ENCODE measurements at places on chromosomes 13 and 19.

DNA sequence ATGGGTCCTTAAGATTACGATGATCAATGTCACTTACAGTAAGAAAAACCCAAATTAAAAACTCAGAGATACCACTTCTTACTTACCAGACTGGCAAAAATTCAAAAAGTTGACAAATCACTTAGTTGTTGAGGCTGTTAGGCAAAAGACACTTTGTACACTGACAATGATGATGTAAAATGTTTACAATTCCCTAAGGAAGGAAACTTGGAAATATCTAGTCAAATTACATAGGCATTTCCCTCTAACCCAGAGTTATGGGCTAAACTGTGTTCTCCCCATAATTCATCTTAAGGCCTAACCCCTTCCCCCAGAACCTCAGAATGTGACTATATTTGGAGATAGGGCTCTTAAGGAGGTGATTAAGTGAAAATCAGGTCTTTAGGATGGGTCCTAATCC is 12.0 kb downstream of the TGDS start:
- no peak for DNase-seq

DNA sequence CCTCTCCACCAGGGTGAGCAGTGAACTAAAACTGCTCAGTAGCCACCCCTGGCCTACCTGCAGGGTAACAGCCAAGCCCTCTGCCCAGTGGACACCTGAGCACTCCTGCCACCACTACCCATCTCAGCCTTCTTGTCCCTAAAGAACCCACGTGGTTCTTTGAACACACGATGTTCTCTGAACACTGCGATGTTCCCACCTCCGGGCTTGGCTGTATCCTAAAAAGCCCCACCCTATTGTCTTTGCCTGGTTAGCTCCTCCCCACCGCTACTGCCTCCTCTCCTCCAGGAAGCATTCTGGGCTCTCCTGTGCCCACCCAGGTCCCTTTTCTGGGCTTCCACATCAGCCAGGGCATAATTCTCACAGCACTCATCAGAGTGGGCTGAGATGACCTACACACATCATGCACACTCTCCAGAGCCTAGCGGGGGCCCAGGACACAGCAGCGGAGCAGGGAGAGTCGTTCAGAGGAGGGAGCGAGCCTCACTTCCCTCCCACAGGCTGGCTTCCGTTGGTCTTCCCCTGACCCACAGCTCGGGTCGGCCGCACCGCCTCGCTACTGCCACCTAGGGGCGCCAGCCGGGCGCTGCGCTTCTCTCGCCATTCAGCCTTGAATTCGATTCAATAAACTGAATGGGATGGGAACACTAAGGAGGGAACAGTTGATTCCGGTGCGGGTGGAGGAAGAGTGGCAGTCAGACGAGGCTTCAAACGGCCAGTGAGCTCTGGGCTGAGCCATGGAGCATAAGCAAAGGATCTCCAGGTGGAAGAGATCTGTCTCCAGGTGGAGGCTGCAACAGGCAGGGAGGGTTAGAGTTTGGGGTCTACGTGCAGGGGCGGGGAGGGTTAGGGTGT is 3.2 kb downstream of the ELAVL1 start:
- peak; percentile 61 for DNase-seq

- peak; percentile 36 for DNase-seq
These were observed 687 bp downstream of the MATK start for GRCh38 chr19:3785451-3785937.

GRCh38 chr13:47241446-47241845 is 344.6 kb upstream of the HTR2A start:
- no peak for DNase-seq

DNA sequence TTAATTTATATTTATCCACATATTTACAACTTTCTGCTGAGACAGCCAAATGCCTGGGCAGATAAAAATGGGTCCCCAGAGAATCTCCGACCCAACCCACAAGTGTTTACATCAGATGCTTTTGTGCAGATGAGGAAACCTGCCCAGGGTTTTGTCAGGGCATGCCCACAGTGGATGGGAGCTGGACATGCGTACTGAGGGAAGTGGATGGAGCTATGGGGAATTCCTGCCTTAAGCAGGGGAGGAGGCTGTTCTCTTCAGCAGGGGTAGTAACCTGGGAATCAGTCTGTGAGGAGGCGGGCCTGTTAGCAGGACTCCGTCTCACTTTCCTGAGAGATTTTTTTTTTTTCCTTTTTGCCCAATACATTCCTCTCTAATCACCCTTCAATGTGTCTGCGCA is 122.9 kb downstream of the RFC3 start:
- DNase-seq: no peak

DNA sequence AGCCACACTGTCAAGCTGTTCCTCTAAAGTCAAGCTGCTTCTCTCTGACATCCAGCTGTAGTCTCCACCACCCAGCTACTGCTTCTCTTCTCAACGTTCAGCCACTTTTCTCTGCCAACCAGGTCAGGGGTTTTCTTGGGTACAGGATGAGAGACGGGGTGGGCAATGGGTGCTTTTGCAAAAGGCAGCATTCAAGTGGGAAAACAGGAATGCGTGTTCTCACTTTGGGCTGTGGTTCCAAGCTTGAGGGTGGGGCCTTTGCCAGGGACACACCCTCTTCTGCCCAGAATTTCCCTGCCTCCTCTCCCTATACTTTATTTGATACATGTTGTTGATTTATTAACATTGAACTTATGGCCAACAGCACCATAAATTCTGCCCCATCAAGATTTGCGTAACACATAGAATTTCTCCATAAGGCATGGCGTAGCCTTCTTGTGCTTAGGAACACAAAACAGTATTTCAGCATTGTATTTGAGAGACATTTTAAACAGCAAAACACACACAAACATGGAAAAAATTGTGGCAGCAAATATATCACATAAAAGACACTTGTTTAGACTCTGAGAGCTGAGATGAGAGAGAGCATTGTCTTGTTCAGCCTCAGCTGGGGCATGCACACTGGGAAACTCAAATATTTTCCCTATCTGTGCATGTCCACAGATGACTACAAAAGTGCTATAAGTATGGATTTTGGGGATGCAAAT is 392.8 kb downstream of the SLITRK6 start:
- DNase-seq: no peak

DNA sequence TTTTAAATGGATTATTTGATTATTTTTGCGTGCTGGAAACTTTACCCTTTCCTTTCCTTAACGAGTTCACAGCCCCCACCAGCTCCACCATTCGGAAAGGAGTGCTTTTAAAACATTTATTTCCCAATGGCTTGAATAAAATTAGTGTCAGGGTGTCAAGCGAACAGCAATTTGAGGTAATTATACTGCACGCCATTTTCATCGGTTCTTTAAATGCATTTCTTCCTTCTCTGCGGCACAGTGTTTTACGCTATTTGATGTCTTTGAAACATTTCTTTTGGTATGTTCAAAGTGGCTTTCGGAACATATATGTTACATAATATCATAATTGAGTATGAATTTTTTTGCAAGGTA is 309 bp upstream of the SLITRK1 start:
- DNase-seq: no peak

DNA sequence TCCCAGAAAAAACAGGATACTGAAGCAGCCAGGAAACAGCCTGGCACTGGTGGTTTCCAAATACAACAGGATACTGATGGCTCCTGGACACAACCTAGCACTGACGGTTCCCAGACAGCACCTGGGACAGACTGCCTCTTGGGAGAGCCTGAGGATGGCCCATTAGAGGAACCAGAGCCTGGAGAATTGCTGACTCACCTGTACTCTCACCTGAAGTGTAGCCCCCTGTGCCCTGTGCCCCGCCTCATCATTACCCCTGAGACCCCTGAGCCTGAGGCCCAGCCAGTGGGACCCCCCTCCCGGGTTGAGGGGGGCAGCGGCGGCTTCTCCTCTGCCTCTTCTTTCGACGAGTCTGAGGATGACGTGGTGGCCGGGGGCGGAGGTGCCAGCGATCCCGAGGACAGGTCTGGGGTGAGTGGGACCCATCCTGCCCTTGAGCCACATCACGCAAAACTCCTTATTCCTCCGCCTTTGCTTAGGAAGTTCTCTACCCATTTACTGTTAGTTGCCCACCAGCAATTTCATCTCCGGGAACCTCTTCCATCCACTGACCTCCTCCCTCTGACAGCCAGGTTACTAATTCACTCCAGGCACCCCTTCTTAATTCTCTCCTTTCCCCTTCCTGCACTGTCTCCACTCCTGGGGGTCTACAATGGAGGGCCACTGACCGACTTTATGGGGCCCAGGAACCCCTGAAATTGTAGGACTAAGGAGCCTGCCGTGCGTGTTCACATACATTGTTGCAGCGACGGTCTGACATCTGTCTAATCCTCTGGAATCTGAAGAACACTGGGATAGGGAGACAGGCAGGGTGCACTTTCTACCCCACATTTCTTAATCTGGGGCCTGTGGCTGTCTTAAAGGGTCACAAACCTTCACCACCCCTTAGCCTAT is 1.2 kb downstream of the ITPKC start:
- no peak for DNase-seq

DNA sequence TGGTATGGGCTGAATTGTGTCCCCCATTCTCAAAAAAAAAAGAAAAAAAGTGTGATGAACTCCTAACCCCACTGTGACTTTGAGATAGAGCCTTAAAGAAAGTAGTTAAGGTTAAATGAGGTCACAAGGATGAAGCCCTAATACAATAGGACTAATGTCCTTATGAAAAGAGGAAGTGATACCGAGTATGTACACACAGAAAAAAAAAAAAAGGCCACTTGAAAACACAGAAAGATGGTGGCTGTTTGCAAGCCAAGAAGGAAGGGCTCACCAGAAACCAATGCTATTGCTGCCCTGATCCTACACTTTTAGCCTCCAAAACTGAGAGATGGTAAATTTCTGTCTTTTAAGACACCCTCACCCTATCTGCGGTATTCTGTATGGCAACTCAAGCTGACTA is 955.6 kb downstream of the PCDH17 start:
- no peak for DNase-seq

GRCh38 chr19:47310819-47311218 is 1.2 kb downstream of the C5AR1 start:
- DNase-seq: no peak

- DNase-seq: no peak
These were observed 112.6 kb upstream of the DACH1 start for GRCh38 chr13:71979616-71980015.

DNA sequence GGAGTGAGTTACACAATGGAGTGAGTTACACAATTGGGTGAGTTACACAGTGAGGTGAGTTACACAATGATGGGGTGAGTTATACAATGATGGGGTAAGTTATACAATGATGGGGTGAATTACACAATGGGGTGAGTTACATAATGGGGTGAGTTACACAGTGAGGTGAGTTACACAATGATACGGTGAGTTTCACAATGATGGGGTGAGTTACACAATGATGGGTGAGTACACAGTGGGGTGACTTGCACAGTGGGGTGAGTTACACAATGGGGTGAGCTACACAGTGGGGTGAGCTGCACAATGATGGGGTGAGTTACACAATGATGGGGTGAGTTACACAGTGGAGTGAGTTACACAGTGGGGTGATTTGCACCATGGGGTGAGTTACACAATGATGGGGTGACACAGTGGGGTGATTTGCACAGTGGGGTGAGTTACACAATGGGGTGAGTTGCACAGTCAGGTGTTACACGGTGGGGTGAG is 52.5 kb upstream of the GAS6 start:
- DNase-seq: no peak

- DNase-seq: peak; percentile 22
These were observed 64.0 kb downstream of the SERP2 start for GRCh38 chr13:44437356-44438233.

DNA sequence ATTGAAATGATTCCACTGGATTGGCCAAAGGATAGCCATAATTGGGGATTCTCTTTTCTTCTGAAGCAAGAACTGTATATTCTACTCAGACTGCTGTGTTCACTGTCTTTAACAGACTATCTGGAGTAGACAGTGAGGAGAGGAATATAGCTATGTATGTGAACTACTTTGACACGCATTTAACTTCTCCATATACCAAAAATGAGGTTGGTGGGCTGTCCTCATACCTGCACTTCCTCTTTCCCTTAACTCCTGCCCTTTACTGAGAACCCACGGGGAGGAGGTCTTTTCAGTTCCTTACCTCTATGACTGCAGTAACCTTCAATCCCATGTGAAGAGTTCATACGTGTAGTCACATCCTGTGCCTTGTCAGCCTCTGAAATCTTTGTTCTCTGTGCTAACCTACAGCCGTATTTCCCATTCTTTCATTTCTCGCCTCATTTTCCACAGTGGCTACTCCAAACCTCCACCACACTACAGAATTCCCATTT is 305.8 kb downstream of the MTUS2 start:
- DNase-seq: no peak

- peak; percentile 54 for DNase-seq
These were observed 43.0 kb upstream of the HNRNPA1L2 start for GRCh38 chr13:52599037-52599847.

DNA sequence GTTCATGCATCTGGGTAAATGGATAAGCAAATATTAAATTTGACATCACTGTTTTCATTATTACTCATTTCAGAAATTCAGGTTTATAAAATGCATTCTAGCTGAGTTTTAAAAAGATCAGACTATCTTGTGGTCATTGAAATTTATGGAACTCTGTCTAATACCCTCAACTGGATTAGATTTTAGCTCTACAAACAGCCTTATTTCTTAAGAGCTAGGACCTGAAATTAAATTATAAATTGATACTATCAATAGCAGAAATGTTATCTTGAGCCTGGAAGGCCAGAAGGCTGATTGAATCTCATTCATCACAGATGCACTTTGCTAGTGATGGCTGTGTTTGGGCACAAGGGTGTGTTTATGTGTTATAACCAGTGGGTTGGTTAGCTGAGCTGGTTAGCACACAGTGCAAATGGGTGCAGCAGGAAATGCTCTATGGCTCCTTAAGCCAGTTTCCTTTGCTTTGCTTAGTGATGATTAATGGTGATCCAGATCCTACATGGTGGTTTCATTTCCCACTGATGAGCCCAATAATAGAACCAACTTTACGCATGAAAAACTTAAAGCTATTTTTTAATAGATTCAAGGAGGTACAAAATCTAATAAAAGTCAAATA is 310.8 kb upstream of the KLF12 start:
- DNase-seq: no peak

DNA sequence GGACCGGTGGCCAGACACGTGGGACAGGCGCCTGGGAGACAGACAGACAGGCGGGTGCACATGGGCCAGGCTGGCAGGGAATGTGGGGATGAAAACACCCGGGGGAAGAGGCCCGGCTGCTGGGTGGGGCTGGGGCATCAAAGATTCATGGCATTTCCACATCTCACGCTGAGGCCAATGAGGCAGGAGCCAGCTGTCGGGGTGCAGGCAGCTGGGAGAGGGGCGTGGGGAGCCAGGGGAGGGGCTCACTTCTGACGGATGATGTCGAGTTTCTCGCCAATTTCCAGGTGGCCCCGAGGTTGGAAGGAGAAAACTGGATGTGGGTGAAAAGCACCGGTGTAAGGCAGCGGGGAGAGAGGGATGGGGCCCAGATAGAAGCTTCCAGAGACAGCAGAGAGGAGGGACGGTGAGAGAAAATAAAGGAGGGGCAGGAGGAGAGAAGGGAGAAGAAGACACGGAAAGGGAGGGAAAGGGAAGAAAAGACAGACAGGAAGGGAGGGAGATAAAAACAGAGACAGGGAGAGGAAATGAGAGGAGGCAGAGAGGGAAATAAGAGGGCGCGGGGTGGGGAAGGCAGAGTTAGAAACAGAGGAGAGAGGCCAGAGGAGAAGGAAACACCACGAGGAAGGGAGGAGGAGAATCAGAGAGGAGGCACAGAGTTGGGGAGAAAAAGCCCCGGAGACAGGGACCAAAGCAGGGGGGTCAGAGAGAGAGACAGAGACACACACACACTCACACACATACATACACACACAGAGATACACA is 8.0 kb upstream of the CCER2 start:
- no peak for DNase-seq

- no peak for DNase-seq
These were observed 112.8 kb downstream of the POSTN start for GRCh38 chr13:37485756-37486155.

- no peak for DNase-seq
These were observed 351.3 kb downstream of the DACH1 start for GRCh38 chr13:71515744-71516038.

- no peak for DNase-seq
These were observed 16.4 kb downstream of the FREM2 start for GRCh38 chr13:38703255-38703654.
